Effector memory CD4-positive, alpha-beta T cell (primary cell): ENCODE measurements at places on chromosomes 7 and 10.

DNA sequence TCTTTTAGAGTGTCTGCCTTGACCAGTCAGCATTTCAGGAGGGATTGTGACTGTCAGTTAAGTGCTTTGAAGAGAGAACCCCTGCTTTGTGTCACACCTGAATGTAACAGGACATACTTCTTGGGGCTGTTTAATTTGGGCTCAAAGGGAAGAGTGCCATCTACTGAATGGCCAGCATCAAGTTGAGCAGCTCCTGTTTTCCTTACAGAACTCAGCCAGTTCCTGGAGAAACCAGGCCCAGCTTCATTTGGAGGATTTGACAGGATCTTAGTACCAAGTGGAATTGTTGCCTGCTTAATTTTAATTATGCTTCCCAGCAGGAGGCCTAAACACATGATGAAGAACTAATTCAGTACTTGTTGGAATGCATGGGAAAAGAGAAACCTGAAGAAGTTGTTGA, 8.3 kb downstream of the ADD3 start:
- DNase-seq = no peak

DNA sequence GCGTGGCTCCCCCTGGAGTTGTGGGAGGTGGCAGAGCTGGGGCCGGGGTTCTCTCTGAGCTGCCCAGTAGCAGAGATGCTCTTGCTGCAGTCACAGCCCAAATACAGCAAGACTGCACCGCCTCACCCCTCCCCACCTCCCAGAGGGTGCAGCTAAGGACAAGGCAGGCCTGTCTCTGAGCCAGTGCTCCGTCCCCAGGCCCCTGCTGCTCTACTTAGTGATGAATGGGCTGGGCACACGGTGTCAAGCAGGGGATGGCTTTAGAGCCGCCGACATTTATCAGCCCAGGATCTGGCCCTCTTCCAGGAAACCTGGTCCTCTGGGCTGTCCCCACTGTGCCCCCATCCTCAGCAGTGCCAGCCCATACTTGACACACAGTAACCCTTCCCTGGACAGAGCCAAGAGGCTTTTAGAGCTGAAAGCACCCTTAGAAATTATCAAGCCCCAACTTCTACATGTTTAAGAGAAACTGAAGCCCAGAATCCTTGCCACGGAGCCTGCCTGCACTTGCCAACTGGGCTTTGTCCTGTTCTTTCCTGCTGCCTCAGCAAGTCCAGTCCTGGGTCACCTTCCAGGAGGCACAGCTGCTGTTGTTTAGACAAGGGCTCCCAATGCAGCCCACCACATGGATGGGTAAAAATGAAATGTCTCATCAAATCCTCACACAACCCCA, 137.1 kb upstream of the UNC5B start:
- DNase-seq = no peak

- no peak for DNase-seq
Observed at GRCh38 chr7:91571601-91572000, 307.4 kb downstream of the FZD1 start.

GRCh38 chr10:69413221-69413865, 3.4 kb downstream of the TACR2 start:
- DNase-seq = no peak

GRCh38 chr10:96910488-96911395, 78.6 kb downstream of the LCOR start:
- DNase-seq = no peak

DNA sequence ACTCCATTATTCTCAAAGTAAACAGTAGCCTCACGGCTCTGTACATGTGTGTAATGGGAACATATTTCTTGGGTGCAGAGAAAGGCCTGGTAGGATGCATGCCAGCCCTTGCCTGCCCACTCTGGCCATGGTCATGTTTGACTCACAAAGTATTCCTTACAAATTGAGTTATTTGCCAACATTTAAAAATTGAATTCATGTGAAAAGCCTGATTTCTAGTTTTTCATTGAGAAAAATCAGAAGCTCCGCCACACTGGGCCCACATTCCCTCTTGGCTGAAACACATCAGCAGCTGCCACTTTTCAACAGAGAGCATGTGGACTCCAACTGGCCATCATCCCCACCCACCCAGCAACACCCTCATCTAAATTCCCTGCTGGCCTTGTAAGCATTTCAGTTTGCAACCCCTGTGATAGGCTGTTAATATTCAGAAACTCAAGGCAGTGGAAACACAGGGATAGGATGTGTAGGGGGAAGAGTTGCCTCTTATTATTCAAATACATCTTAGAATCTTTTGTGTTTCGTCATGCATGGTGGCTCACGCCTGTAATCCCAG, 40.9 kb downstream of the CDH23 start:
- DNase-seq = no peak

GRCh38 chr10:94065362-94065761, 71.6 kb downstream of the PLCE1 start:
- no peak for DNase-seq

DNA sequence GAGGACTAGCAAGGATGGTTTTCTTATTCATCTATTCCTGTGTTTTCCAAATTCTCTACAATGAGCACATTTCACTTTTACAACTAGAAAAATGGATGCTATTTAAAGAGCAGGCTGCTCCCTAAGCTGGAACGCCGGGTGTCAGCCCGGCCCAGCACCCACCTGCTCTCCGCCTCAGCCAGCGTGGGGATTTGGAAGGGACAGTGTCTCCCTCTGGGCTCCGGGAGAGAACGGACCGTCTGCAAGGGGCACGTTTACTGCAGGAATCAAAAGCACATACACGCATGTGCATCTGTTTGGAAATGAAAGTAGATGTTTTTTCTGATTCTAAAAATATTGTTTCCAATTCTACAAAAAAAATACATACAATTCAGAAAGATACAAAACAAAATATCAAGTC, 2.3 kb upstream of the JAKMIP3 start:
- DNase-seq = no peak

- DNase-seq = no peak
Observed at GRCh38 chr7:55427800-55428199, 62.7 kb downstream of the LANCL2 start.

DNA sequence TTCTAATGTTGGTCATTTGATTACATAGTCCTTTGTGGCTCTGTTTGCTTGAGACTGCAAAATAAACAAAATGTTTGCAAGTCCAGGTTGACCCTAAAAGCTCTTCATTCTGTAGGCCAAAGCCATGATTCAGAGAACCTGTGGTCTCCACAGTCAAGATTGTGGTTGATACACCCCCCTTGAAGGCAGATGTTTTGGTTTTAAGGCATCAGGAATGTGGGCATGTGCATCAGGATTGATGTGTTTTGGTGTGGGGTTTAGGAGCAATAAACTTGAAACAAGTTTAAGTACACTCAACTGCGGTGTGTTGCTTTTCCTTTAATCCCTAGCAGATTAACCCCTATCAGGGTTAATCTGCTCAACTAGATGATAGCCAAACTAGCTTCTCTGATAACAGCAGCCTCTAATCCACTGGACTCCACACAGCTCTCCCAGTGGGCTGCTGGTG, 379.1 kb upstream of the GALNT17 start:
- no peak for DNase-seq

DNA sequence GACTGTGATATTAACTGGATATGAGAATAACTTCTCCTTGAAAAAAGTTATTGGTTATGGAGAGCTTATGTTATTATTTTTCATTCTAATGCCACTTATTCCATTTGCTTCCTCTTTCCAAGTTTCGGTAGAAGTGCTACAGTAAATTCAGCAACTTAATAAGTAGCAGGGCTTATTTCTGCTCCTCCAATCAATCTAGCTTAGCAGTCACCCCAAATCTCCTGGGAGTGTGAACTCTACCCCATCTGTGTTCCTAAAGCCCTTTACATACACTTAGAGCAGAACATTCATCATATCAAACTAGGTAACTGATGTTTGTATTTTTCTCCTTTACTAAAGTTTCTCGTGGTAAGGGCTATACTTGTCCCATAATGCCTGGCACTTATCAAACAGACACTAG, 8.7 kb downstream of the ARL3 start:
- no peak for DNase-seq

DNA sequence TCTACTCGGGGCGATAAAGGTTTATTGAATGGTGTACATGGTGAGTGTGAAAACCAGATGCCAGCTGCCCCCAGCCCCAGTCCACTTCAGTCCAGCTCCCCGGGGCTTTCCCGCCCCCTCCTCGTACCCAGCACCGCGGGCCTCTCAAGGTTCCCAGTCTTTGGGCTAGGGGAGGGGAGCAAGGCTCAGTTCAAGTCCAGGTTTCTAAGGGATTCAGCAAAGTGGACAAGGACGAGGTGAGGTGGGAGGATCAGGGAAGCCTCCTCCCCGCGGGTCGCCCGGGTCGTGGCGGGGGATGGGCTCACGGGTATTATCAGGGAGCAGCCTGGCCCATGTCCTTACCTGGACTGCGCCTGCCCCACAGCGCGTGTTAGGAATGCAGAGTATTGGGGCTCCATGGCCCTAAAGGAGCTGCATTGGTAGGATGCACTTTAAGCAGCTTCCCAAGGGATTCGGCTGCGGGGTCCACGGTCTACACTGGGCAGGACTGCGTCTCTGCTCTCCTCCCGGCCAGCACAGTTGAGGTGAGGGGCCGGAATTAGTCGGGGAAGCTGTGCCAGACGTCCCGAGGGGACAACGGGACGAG, 541 bp upstream of the PFKFB3 start:
- DNase-seq = no peak

- DNase-seq = no peak
Observed at GRCh38 chr7:130993671-130994365, 259.8 kb upstream of the KLF14 start.

GRCh38 chr10:118405928-118406327, 63.8 kb upstream of the FAM204A start:
- no peak for DNase-seq

GRCh38 chr7:130444234-130444633, 3.4 kb upstream of the CEP41 start:
- no peak for DNase-seq

GRCh38 chr10:98415731-98416119, 743 bp upstream of the PYROXD2 start:
- no peak for DNase-seq

GRCh38 chr10:2917926-2918325, 149.4 kb upstream of the PFKP start:
- no peak for DNase-seq

GRCh38 chr7:139631520-139632031, 108.1 kb downstream of the CLEC2L start:
- DNase-seq = no peak
